ENCODE measurements at places on chromosomes 7 and 10. TPM values are rescaled to one million over a fixed set of nuclear protein-coding genes. Genes with fewer than 3 reads are reported as not detected.

DNA sequence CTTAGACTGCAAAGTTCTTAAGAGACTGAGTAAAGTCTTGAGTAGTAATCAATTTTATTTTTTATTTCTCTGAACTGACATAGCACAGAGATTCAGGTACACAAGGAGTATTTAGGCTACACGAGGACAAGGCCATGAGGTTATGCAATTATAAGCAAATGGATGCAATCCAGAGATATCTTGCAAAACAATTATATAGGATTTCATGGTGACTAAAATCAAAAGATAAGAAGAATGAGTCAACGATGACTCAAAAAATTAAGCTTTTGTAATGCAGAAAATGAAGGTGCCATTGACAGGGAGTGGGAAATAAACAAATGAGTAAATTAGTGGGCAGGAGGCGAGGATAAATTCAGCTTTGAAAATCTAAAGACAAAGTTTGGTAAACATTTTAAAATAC is 66.7 kb upstream of the MYO3A start:
- H3K4me3 ChIP-seq = no peak overlapping the region
- H3K36me3 ChIP-seq = no peaks in the 10 kb centered on the region
- no peaks in the 10 kb centered on the region for H3K27me3 ChIP-seq
- no peaks in the 10 kb centered on the region for H3K4me1 ChIP-seq
- no peak overlapping the region for H3K27ac ChIP-seq

DNA sequence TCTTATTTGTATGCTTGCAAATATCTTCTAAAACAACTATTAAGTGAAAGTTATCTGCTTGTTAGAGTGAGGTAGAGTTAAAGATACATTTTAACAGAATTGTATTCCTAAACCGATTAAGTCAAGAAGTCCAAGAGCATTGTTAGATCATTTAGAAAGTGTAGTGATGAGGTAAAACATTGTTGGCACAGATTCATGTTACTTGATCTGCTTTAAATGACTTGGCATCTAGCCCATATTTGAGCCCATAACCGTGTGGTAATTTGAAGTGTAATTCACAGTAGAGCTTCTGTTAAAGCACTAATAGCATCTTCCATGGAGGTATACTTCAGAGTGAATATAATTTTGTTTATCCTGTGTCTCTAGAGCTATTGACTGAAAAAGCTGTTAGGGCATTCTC is 62.1 kb downstream of the PTEN start:
- H3K4me3 ChIP-seq = no peak overlapping the region
- no peaks in the 10 kb centered on the region for H3K27me3 ChIP-seq
- H3K4me1 ChIP-seq = peaks cover 48% of the 10 kb centered on the region
- peaks cover 77% of the 10 kb centered on the region for H3K36me3 ChIP-seq

GRCh38 chr10:58436071-58436470 is 50.9 kb downstream of the TFAM start:
- no peaks in the 10 kb centered on the region for H3K36me3 ChIP-seq
- no peak for DNase-seq

- H3K4me1 ChIP-seq = no peaks in the 10 kb centered on the region
- no peak overlapping the region for H3K27ac ChIP-seq
- H3K27me3 ChIP-seq = peaks cover 8% of the 10 kb centered on the region
- no peaks in the 10 kb centered on the region for H3K36me3 ChIP-seq
Observed at GRCh38 chr7:124781418-124781817, 15.8 kb upstream of the GPR37 start.

DNA sequence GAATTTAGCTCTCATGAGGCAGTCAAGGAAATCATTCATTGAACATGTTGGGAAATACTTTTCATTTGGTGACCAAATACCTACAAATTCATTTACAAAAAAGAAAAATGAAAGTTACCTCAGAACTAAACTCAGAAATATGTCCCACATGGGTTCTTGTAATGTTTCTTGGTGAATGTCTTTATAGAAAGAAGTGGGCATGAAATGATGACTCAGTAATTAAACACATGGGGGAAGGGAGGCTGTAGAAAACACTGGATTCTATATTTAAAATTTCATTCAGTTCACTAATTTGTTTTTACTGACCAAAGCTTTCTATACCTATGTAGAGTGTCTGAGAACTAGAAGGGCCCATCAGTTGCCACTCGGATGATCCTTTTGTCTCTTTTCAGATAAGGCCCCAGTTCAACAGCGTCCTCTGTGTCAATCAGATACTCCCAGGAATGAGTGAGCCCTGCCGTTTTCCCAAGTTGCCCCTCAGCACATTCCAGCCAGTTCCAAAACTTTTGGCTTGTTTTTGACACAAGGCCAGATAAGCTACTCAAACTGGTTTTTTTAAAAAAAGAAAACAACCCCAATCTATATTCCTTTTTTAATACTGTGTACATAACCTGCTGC is 49.3 kb upstream of the AGBL3 start:
- no peak overlapping the region for H3K4me3 ChIP-seq
- no peaks in the 10 kb centered on the region for H3K36me3 ChIP-seq
- no peak overlapping the region for H3K27ac ChIP-seq
- H3K4me1 ChIP-seq = peaks cover 24% of the 10 kb centered on the region

DNA sequence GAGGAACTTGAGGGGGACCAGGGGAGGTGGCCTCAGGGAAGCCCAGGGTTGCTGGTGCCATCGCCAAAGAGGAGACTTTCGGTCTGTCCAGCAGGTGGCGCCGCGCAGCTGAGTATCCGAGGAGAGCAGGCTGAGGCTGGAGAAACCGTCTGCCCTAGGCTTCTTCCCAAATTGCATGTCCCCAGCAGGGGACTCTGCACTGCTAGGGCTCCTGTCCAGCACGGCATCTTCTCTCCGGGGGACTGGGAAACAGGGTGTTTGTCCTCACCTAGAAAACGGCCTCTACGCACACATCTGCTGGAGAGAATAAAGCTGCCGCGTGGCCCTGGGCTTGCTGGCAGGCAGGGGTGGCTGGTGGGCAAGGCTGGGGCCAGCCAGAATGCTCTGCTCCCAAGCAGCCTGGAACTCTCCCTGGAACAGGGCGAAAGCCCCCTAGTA is 161.9 kb downstream of the SH2D4B start:
- no peaks in the 10 kb centered on the region for H3K4me1 ChIP-seq
- no peaks in the 10 kb centered on the region for H3K27me3 ChIP-seq

GRCh38 chr10:47019155-47020145 is 108.2 kb downstream of the PTPN20 start:
- H3K27ac ChIP-seq = no peak overlapping the region
- peaks cover 8% of the 10 kb centered on the region for H3K4me1 ChIP-seq
- no peak overlapping the region for H3K4me3 ChIP-seq

DNA sequence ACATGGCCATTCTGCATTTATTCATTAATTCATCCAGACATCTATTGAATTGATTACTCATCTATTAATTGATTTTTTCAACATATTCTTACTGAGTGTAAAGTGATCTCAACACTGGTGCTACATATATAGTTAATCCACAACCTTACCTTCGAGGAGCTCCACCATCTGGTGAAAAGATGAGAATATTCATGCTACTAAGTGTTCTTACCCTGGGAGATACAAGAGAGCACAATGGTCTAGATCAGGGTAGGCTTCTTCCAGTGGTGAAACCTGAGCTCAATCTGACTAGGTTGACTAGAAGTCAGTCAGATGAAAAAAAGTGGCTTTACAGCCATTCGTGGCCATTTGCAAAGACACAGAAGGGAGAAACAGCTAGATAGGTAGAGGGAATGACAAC is 507.4 kb downstream of the ANKRD7 start:
- H3K4me1 ChIP-seq = no peaks in the 10 kb centered on the region
- no peak for DNase-seq
- H3K4me3 ChIP-seq = no peak overlapping the region
- H3K27ac ChIP-seq = no peak overlapping the region
- H3K36me3 ChIP-seq = no peaks in the 10 kb centered on the region
- H3K27me3 ChIP-seq = no peaks in the 10 kb centered on the region

- no peaks in the 10 kb centered on the region for H3K36me3 ChIP-seq
- DNase-seq = no peak
- H3K4me1 ChIP-seq = no peaks in the 10 kb centered on the region
- H3K27me3 ChIP-seq = no peaks in the 10 kb centered on the region
Observed at GRCh38 chr7:17689361-17689902, 250.9 kb downstream of the SNX13 start.

- H3K4me3 ChIP-seq = no peak overlapping the region
- DNase-seq = no peak
- no peaks in the 10 kb centered on the region for H3K36me3 ChIP-seq
- H3K4me1 ChIP-seq = peaks cover 3% of the 10 kb centered on the region
Observed at GRCh38 chr10:48467669-48468068, 137.2 kb downstream of the ARHGAP22 start.

DNA sequence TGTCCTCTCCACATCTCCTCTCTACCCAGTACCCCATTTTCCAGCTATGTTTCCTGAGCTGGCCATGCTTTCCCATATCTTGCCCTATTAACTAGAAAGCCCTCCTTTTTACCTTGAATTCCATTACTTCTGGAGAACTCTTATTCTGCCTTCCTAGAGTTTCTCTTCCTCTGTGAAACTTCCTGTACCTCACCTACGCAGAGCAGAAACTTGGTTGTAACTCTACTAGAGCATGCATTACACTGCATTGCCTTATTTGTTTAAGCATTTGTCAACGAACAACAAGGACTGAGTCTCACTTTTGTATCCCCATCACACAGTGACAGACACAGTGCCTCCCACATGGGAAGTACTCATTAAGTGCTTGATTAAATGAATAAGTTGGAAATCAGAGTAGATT is 36.4 kb downstream of the VCL start:
- no peak for DNase-seq
- no peak overlapping the region for H3K4me3 ChIP-seq
- H3K4me1 ChIP-seq = peaks cover 45% of the 10 kb centered on the region
- H3K36me3 ChIP-seq = peaks cover 14% of the 10 kb centered on the region
- no peaks in the 10 kb centered on the region for H3K27me3 ChIP-seq
- H3K27ac ChIP-seq = peak overlapping the region; percentile 1

- H3K4me3 ChIP-seq = peak overlapping the region; percentile 97
- H3K27ac ChIP-seq = peak overlapping the region; percentile 95
- DNase-seq = no peak
- peaks cover 39% of the 10 kb centered on the region for H3K36me3 ChIP-seq
Observed at GRCh38 chr10:68471063-68471585, 649 bp downstream of the DNA2 start.

- no peaks in the 10 kb centered on the region for H3K4me1 ChIP-seq
- H3K4me3 ChIP-seq = no peak overlapping the region
- no peaks in the 10 kb centered on the region for H3K36me3 ChIP-seq
- no peak overlapping the region for H3K27ac ChIP-seq
- no peak for DNase-seq
Observed at GRCh38 chr10:77404810-77405209, 232.8 kb downstream of the KCNMA1 start.

DNA sequence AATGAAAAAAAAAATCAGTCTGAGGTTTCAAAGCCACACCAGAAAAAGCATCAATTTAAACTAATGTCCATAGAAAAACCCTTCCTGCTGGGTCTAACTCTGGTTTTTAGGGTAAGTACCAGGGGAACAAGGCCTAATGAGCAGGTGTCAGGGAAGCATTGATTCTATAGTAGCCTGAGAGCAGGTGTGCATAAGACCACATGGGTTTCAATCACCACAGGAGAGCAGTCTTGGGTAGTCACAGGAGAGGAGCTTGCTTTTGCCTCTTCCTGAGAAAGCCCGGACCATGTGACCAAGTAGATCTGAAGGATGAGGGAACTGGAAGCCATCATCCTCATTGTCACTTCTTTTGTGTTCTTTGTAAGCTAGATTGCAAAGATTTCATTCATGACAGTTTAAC is 66.3 kb upstream of the AGK start:
- DNase-seq = no peak
- no peak overlapping the region for H3K27ac ChIP-seq
- H3K27me3 ChIP-seq = peaks cover 9% of the 10 kb centered on the region
- H3K4me1 ChIP-seq = peaks cover 2% of the 10 kb centered on the region
- H3K36me3 ChIP-seq = no peaks in the 10 kb centered on the region

DNA sequence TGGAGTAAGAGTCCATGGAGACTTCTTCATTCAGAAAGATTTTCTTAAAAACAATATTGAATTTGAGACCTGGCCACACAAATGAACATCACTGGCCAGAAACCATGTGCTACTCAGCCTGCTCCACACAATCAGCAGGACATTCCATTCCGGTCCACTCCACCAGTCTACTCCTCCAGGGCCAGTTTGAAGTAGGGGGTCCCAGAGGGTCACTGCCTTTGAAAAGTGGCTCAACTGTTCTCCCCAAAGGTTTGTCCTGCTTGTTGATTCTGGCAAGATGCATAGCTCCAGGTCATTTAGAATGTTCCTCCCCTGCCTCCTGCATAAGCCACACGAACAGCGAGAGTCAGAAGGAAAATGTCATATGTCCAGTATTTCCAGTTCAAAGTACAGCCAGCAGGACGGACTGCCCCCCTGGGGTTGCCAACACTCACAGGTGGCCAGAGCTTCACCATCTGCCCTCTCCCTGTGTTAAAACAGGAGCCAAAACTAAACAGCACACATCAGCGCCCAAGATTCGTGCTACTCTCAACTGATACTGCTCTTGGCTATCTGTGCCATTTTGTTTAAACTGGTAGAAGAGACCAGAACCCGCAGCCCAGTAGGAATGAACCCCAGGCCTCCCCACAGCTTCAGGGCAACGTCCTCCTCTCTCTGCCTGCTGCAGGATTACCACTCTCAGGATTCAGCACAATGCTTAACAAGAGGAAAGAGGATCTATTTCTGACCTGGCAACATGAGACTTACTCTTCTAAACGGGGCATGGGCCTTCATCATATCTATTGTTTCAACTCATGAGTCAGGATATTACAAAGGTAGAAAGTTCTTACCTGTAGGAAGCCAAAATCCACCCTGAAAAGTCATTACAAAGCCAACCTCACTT is 11.3 kb downstream of the GRB10 start:
- H3K27ac ChIP-seq = no peak overlapping the region
- H3K4me3 ChIP-seq = no peak overlapping the region
- no peaks in the 10 kb centered on the region for H3K4me1 ChIP-seq
- no peaks in the 10 kb centered on the region for H3K36me3 ChIP-seq
- H3K27me3 ChIP-seq = peaks cover 5% of the 10 kb centered on the region
- no peak for DNase-seq

- no peaks in the 10 kb centered on the region for H3K36me3 ChIP-seq
- H3K4me3 ChIP-seq = no peak overlapping the region
- H3K4me1 ChIP-seq = peaks cover 5% of the 10 kb centered on the region
- no peaks in the 10 kb centered on the region for H3K27me3 ChIP-seq
- DNase-seq = no peak
Observed at GRCh38 chr7:120402079-120402767, 129.2 kb downstream of the KCND2 start.

GRCh38 chr10:77210645-77211044 is 427.0 kb downstream of the KCNMA1 start:
- H3K27ac ChIP-seq = no peak overlapping the region
- H3K27me3 ChIP-seq = no peaks in the 10 kb centered on the region
- H3K36me3 ChIP-seq = no peaks in the 10 kb centered on the region
- no peak overlapping the region for H3K4me3 ChIP-seq
- no peaks in the 10 kb centered on the region for H3K4me1 ChIP-seq
- no peak for DNase-seq

GRCh38 chr7:118060692-118061091 is 123.3 kb upstream of the LSM8 start:
- no peak for DNase-seq
- H3K27ac ChIP-seq = no peak overlapping the region
- no peak overlapping the region for H3K4me3 ChIP-seq
- peaks cover 5% of the 10 kb centered on the region for H3K4me1 ChIP-seq

Gene VWC2
- not detected for total RNA-seq

Gene NYAP1
- total RNA-seq = 0.27 TPM

Gene FEZF1
- not detected for total RNA-seq

Gene BICC1
- total RNA-seq = 0.11 TPM

Gene PTPRE
- 16.8 TPM for total RNA-seq

Data from activated T-helper 2 cell treated with anti-CD3 and anti-CD28 coated beads, Interferon-gamma antibody, Interleukin-2, Interleukin-4, amounts not matched to agents 10 μg/mL and 5 μg/mL and 100 μg/mL, durations not matched to agents 14 hours and 24 hours and 36 hours (primary cell).